ENCODE measurements at places on chromosomes 4 and X.

- DNase-seq = no peak
Observed at GRCh38 chr4:29375716-29376115, 1344.5 kb upstream of the PCDH7 start.

DNA sequence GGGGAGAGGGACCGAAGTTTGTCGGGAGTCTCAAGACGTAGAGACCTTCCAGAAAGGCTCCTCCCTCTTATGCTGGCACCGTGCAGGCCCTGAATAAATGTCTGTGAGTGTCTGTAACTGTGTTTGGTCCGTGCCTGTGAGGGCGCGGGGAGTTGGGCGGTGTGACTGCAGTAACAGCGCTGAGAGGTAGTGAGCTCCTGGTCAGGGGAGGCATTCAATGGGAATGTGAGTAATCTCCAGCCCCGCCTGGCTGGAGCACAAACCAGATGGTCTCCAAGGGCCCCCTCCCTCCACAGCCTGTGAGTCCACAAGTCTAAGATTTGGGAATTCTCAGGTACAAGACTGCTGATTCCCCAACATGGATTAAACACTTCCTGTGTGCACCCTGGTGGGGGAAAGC is 100.0 kb downstream of the HMX1 start:
- DNase-seq = no peak

- no peak for DNase-seq
Observed at GRCh38 chr4:107809210-107809609, 15.5 kb upstream of the SGMS2 start.

DNA sequence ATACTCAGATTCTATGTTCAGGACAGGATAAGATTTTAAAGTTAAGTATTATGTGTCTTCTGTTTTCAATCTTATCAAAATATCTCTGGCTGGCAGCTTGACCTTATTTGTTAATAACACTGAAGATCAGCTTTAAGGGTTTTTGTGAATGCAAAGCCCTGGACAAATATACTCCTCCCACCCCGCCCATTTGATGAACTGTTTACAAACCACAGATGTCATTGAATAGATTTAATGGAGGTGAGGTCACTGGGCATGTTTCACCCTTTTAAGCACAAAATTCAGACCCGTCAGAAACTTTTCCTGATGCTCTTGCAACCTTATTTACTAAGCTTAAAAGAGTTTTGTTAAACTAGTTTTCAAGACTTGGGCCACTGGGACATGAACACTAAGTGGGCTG is 10.1 kb upstream of the CXCL8 start:
- no peak for DNase-seq

All from endothelial cell (in vitro differentiated cells).